Esophagus squamous epithelium (tissue), 5 donors: ENCODE measurements at places on chromosomes 5 and 9.

- DNase-seq: no peak
Measured at GRCh38 chr5:80755626-80756025, 100.8 kb upstream of the DHFR start.

- no peak for DNase-seq
Measured at GRCh38 chr9:14203356-14204056, 110.4 kb downstream of the NFIB start.

- no peak for DNase-seq
Measured at GRCh38 chr5:51518607-51519006, 135.4 kb downstream of the ISL1 start.

DNA sequence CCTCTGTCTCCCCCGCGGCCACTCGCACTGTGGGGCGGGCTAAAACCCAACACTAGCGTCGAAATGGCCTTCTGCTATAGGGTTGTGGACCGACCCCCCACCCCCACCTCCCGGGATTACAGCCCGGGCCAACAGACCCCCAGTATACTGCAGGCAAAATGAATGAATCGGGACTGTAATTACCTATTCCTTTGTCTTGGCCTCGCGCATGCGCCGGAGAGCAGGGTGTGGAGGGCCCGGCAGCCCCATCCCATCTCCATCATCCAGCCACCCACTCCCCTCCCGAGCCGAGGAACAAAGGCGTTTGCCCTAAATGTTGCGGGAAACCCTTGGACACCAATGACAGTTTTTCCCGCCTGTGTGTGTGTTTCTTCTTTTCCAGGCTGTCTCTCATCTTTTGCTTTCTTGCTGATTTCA lies 1.6 kb downstream of the BASP1 start:
- DNase-seq: no peak

DNA sequence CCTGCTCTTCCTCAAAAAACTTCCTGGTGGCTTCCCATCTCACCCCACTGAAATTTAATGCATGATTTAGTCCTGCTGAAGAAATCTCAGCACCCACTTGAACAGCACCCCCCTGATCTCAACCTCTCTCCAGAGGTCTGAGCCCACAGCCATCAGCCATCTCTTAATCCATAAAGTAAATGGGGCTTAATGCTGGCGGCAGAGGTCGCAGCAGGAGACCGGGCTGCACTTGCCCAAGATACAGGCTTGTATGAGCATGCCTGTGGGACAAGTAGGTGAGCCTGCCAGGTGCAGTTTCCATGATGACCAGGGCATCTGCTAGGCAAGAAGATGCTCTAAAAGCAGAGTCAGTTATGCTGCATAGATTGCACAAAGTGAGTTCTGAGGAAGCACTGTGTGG lies 52.4 kb upstream of the CTXN3 start:
- no peak for DNase-seq

GRCh38 chr5:36658038-36658756 lies 51.8 kb downstream of the SLC1A3 start:
- DNase-seq: no peak

DNA sequence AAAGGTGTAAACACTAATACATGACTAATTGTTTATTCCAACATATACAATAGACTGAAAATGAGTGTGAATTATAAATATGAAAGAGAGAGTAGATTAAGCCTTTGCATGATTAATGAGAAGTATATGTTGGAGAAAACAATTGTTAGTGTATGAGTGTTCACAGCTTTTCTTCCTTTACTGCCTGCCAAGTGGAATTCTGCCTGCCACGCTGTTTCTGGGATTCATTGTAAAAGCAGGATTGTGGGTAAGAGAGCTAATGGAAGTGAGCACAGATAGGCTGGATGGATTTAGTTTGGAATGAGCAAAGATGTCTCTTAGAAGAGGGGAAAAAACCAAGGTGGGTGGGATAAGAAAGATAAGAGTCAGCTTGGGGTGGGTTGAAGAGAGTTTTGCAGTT lies 129.6 kb upstream of the NMUR2 start:
- no peak for DNase-seq

- no peak for DNase-seq
Measured at GRCh38 chr5:84874196-84874595, 489.5 kb upstream of the EDIL3 start.

GRCh38 chr9:108673386-108673785 lies 182.4 kb downstream of the ACTL7B start:
- no peak for DNase-seq

GRCh38 chr9:120016231-120016630 lies 563.7 kb downstream of the CDK5RAP2 start:
- DNase-seq: no peak

DNA sequence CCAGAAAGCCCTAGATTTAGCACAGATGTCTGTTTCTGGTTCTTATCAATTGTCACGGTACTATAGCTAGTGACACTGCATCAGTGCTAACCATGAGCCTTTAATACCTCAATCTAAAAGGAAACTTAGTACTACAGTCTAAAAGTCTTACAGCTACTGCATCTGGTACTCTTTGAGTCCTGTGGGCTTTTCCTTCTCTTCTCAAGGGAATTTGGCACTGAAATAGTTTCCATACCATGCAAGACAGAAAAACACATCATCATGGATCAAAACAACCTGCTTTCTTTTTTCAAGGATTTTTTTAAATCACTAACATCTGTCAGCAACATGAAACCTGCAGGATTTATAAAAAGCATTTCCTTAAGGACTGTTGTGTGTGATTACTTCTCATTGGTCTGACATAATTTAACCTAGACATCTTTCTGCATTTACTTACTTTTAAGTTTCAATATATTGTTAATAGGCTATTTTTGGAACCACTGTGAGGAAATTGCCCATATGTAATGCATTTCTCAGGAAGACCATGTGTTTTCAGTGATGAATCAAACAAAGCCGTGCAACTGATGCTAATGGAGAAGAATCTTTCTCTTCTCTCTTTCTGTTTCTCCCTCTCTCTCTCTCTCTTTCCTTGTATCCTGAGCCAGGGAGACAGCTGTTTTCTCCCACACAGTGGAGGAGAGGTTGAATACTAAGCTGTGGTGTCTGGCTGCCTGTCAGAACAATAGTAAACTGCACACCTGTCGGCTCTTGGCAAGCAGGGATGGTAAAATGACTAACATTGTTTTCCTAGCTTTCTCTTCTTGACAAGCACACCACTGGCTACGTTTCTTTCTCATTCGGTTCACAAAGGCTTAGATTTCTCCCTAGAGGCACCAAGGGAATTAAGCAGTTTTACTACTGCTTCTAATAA lies 273.4 kb downstream of the CSNK1G3 start:
- no peak for DNase-seq

DNA sequence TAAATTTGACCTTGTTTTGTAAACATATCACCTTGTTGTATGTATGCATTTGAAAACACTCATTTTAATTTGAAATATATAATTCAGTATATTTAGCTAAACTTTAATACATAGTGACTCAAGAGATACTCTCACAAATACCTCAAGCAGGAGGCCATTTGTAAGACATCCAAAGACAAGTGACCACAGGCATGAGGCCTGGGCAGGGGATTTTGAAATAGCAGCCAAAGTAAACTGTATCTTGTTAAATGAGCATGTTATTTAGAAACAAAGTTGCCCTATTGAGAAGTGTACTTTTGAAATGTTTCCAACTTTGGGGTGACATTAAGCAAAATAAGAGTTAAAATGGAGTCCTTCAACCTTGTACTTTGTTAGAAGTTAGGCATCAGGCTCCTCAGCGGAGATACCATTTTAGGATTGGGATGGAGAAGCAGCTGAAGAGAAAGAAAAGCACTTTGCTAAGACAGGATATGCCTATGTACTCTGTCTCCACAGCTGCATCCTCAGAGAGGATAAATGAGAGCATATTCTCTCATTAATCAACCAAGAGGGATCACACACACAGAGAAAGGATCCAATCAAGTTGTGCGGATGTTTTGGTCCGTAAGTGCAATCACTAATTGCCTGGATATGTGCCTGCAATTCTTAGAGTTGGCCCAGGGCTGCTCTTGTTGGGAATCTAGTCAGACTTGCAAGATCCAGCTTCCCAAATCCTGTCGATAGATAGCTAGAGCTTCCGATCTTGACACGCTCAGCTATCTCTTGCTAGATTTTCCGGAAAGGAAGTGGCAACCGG lies 157.5 kb upstream of the HAPLN1 start:
- DNase-seq: no peak

- no peak for DNase-seq
Measured at GRCh38 chr9:132923346-132923902, 21.0 kb downstream of the TSC1 start.

GRCh38 chr5:158320178-158320674 lies 461.3 kb upstream of the CLINT1 start:
- DNase-seq: no peak

DNA sequence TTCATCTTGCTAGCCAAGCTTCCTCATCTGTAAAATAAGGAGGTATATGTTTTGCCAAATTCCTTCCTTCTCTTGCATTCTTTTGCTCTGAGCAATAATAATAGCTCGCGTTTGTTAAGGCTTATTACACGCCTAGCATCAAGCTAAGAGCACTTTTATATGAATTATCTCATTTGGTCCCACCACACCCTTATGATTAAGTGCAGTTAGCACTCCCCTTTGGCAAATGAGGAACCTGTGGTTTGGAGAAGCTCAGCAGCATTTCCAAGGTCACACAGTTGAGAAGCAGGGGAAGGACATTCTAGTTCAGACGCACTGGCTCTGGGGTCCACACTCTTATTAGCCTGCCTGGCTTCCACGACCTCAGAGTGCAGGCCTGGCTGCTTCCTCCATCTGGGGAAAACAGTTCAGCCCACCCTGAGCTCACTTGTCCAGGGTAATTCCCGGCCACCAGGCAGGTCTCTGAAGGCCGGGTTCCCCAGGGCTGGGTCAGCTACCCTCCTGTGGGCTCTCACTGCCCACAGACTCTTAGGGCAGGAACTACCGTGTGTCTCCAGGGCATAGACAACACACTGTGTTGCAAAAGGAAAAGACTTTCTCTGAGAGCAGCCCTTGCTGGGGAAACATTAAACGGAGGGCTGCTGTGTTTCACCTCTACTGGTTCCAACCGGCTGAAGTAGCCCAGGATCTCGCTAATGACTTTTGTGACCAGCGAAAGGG lies 9.9 kb upstream of the FBP1 start:
- no peak for DNase-seq

DNA sequence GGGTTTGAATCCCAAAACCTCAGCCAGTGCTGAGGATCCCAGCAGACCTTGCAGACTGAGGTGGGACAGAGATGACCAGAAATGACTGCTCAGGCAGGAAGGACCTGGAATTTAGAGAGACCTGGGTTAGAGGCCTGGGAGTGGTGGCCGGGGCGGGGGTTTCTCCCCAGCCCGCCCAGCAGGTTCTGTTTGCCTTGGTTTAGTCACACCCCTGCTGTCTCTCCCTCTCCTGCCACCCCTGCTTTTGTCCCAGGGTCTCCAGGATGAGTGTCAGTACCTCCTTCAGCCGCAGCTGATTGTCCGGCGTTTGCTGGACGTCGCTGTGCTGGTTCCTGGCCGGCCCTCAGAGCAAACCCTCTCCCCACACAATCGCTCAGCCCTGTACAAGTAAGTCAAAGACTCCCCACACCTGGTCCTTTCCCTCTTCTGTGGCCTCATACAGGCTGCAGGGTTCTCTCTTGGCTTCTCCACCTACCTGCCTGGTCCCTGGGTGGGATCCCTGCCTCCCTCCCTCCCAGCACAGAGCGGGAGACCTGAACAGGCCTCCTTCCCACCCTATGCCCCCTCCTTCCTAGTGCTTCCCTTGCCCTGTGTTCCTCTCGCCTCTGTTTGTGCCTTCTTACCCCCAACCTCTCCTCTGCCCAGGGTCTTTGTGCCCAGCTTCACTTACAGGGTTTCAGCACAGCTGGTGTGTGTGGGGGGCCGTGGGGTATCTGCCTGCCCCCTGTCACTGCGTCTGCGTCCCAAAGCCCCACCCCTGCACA lies 12.0 kb downstream of the TMEM8B start:
- no peak for DNase-seq

DNA sequence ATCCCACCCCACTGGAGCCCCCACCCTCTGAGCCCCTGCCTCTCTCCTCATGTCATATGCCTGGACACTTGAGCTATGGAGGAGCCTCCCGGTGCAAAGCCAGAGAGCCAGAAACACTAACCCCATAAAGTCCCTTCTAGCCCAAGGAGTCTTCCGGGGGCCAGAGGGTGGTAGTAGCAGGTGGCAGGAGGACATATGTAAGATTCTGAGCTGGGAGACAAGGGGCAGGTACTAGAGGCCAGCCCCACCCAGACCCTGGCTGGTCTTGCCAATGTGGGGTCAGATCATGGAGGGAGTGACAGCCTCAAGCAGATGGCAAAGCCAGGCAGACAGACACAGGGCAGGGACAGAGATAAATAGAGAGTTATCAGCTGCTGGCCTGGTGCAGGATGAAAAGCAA lies 63.4 kb downstream of the PSD2 start:
- no peak for DNase-seq

DNA sequence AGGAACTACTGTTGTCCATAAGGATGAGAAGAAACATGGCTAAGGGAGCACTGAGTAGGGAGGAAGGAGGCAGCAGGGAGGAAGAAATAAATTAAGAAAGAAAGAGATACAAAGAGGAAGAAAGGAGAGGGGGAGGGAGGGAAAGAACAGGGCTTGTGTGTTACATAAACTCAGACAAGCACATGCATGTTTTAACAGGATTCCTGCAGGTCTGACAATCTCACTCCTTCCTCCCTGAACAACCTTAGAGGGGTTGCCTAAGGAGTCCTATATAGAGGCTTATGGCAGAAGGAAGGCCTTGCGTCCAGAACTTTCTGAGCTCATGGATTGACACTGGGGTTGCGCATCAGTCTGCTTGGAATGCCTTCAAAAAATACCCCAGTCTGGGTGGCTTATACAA lies 4.2 kb upstream of the KCNIP1 start:
- no peak for DNase-seq

DNA sequence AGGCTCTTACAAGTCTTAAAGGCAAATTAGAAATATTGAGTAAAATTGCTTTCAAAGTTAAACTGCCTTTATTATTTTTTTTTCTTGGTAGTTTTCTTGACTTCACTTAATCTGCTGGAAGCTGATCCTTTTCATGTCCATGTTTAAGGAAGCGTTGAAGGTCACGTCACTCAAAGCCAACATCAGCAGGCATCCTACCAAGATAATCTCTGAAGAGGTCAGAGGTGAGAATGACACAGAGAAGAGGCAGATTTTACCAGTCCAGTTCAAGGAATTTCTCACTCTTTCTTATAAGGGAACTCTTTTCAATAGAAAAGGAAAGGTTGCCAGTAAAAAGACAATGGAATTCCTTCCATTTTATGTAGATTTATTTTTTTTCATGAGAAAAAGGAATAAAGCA lies 259.8 kb downstream of the ANXA1 start:
- no peak for DNase-seq

DNA sequence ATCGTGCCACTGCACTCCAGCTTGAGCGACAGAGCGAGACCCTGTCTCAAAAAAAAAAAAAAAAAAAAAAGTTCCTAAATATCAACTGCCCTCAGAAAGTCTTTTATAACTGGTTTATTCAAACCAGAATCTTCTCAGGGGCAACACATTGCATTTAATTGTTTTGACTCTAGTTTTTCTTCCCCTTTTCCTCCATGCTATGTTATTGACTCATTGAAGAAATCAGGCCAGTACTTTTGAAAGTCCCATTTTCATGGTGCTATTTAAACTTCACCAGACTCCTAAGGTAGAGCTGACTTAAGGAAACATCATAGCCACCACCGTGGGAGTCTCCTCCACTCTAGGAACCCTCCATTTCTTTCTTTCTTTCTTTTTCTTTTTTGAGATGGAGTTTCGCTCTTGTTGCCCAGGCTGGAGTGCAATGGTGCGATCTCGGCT lies 83.1 kb upstream of the IL6ST start:
- no peak for DNase-seq

- DNase-seq: no peak
Measured at GRCh38 chr9:36126016-36126730, 10.4 kb upstream of the GLIPR2 start.
